GM12865 (cell line): ENCODE measurements at places on chromosomes 3 and 15.

GRCh38 chr15:97235611-97235985, 724.9 kb upstream of the ARRDC4 start:
- no peak for DNase-seq

DNA sequence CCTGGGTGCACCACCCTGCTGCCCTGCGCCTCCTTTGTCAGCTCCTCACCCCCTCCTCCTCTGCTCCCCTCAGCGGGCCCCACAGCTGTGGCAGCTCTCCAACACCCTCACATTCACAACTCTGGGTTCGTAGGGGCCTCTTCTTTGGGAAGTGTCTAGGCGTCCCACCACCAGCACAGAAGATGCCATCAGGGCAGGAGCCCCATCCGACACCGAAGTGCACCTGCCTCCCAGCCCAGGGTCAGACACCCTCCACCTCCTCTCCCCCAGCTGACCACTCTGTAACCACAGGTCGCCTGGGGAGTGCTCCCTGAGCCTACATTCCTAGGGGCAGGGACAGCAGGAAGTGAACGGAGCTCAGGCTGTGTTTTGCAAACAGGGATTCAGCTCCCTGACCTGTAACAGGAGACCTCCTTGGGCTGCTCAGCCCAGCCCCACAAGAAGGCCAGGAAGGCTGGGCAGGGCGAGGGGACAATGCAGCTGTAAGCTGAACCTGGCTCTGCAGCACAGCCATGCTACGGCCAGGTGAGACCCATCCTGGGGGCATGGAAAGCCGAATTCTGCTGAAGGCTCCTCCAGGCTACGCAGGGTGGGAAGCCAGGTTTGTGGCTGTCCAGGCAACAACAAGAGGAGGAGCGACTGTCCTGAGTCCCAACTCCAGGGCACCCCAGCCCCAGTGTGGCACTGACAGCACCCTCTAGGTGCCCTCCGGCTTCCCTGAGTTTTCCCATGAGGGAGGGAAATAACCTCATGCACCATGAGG, 269.0 kb downstream of the GOLGA6L6 start:
- no peak for DNase-seq

- no peak for DNase-seq
Observed at GRCh38 chr15:87961851-87962420, 294.6 kb downstream of the NTRK3 start.

- DNase-seq, result peak; percentile 57
Observed at GRCh38 chr3:23219117-23219516, 16.0 kb downstream of the UBE2E2 start.

GRCh38 chr15:83973816-83974215, 261.8 kb upstream of the GOLGA6L4 start:
- DNase-seq, result peak; percentile 67

- peak; percentile 33 for DNase-seq
Observed at GRCh38 chr15:99435113-99435695, 130.6 kb upstream of the MEF2A start.

DNA sequence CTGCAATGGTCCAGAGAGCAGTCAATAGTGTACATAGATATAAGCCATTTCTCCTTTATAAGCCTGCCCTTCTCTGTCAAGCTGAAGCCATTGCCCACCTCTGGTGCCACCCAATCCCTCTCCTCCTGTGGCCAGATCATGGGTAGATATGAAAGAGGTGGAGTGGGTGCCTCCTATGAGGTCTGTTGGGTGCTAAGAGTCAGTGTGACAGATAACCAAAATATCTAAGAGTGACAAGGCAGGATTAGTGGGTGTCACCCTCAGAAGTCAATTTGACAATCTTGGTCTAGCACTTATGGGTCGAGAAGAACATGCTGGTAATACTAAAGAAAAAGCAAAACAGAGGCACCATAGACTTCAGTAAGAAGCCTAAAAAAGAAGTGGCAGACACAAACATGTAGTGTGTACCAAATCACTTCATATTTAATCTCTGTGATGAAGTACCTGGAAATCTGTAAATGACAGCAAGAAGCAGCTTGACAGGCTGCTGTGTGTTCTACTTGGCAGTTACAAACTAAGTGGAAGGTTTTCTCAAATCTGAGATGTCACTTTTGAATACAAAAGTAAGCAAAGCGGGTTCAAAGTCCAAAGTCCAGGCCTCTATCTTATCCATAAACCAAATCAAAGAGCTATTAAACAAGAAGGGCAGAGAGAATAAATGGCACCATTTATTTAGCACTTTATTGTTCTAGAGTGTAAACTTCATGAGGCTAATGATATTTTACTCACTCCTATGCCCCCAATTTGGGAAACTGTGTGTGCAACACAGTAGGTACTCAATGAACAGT, 118.9 kb upstream of the EOMES start:
- no peak for DNase-seq

GRCh38 chr15:62684123-62684808, 358.3 kb upstream of the TPM1 start:
- no peak for DNase-seq

- no peak for DNase-seq
Observed at GRCh38 chr3:100975714-100976113, 17.5 kb downstream of the ABI3BP start.

DNA sequence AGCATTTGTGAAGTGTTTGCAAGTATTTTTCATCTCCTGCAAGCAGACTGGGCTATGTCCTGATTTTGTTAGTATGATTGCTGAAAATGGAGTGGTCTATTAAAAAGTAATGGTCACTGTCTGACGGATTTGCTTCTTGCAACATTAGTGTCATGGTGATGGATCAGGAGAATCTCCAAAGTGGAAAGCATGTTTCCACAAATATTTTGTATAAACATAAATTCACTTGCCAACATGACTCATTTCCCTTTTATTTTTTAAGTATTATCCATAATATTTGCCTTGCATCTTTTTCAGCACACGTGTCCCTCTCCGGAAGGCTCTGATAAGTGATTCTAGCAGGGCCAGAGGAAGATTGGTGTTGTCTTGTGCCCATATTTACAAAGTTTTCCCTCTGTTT, 27.4 kb upstream of the CACNA2D3 start:
- no peak for DNase-seq

DNA sequence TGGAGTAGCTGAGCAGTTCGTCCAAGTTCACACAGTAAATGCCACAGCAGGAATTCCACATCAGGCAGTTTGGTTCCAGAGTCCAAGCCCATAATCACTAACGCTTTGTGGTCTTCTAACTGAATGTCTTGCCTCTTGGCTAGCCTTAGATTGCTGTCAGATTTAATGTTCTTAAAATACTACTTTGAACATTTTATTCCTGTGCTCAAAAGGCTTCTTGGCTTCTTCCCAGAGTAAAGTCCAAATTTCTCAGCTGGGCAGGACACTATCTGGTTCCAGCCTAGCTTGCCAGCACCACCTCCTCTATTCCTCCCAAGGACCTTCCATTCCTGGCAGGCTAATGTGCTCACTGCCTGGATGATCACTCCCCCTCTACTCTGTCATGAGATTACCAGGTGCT, 256.9 kb downstream of the SQOR start:
- no peak for DNase-seq

DNA sequence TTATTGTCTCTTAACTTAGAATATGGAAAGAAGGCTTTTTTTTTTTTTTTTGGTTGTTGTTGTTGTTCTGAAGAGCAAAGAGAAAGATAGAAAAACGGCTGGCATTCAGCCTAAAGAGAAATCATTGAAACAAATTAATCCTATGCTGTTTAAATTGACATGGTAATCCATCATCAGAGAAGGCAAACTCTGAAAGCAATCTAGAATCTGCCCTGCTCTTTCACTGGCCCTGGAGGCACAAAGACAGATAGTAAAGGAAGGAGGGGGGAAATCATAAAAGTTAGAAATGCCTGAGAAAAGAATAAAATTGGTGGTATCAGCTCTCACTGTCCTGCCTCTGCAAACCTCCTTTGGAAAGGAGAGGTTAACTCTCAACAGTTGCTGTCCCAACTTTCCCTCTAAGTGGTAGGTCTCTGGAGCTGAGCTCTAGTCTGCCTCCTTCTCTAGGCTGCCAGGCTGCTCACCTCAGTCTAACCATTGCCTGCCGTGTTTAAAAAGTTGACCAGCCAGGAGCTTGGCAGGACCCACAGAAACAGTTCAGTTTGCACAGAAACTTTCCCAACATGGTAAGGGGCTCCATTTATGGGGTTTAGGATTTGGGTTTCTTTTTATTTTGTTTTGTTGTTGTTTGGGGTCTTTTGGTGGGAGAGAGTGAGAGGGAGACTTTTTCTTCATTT, 13.4 kb upstream of the NR2F2 start:
- no peak for DNase-seq

GRCh38 chr3:52391096-52391495, 53.8 kb downstream of the SEMA3G start:
- no peak for DNase-seq

GRCh38 chr15:63941698-63942465, 104.4 kb downstream of the DAPK2 start:
- DNase-seq, result no peak

DNA sequence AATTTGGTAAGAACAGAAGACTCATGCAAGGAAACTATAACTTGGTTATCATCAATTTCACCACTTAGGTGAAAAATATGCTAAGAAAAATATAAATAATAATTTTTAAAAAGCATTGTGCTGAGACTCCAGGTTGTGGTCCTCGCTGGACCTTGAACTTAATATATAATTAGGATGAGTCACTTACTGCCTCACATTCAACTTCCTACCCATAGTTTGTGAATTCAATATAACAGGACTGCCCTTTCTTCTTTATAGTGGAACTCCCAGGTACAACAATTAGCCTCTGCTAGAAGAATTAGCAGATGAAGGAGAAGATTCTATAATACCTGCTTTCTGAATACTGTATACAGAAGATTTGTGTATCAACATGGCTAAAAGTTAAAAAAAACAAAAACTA, 149.1 kb upstream of the SPRED1 start:
- DNase-seq, result no peak

DNA sequence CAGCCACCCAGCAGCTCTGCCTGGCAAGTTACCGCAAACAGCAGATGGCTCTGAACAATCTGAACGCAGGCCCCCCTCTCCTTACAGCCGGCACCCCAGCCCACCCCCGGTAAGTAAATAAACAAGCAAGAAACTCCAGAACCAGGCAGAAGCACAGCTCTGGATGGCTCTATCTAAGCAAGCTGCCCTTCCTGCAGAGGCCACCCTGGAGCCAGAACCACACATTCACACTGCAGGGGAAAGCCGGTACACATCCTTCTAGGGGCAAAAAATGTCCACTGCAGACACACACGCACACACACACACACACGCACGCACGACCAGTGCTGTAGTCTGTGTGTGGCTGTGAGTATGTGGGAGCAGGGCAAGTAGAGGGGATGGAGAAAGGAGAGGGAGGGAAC, 63.9 kb downstream of the ADCY5 start:
- DNase-seq, result no peak

- DNase-seq, result no peak
Observed at GRCh38 chr3:126306888-126307482, 50.2 kb downstream of the KLF15 start.

GRCh38 chr3:139261754-139262586, 81.8 kb upstream of the MRPS22 start:
- DNase-seq, result no peak

DNA sequence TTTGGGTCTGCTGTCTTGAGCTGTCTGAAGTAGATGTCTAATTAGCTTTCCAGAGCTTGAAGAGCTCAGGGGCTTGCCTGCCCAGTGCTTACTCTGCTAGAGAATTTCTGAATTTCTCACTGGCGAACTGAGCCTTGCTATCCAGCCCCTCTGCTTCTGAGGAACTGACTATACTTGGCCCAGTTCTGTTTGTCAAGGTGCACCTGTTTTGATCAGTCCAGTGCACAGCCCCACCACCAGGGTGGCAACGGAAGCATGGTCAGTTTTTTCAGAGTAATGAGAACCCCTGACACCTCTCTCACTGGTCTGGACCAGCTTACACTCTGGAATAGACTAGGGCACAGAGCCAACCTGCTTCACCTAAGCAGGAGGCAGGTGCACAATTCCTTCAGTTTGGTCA, 25.2 kb downstream of the ITGB5 start:
- peak; percentile 7 for DNase-seq

DNA sequence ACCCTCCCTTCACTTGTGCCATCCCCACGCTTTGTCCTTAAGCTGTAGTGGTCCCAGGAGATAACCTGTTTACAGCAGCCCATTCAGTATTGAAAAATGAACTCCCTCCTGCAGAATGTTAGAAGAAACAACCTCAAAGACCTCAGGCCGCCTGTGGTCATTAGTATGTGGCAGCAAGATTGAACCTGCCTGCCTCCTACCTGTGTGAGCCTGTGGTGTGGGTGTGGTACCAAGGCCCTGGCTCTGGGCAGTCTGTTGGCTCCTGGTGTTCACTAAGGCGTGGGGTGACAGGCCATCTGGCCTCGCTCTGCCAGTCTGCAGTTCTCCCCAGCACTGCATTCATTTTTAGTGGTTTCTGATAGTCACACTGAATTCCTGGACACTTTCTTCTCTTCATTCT, 21.0 kb downstream of the LSM3 start:
- DNase-seq, result no peak

DNA sequence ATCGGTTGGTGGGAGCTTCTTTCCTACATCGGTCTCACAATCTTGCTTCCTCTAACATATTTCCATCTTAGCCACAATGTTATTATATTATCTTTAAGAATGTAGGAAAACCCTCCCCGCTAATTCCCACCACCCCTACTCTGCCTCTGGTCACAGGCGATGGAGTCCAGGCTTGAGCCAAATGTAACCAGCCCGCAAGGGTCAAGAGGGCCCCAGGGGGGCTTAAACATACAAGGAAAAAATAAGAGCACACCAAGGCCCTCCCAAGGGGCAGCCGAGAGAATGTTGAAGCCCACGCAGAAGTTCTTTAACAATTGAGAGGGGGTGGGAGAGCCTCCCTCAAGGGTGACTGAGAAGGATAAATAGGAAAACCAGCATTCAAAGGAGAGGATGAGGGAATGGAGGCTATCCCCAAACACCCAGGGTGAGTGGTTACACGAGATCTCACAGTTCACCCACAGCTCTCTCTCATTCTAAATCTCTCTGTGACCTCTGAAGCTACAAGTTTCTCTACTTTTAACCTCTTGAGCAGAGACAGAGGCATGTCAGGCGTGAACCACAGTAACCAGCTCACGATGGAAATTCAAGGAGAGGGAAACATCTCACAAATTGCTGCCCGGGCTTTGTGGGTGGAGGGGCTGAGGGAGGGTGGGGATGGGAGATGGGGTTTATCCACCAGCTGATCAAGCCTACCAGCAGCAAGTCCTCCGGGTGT, 31.4 kb upstream of the UACA start:
- no peak for DNase-seq

- no peak for DNase-seq
Observed at GRCh38 chr15:36106640-36107335, 472.6 kb upstream of the CDIN1 start.

DNA sequence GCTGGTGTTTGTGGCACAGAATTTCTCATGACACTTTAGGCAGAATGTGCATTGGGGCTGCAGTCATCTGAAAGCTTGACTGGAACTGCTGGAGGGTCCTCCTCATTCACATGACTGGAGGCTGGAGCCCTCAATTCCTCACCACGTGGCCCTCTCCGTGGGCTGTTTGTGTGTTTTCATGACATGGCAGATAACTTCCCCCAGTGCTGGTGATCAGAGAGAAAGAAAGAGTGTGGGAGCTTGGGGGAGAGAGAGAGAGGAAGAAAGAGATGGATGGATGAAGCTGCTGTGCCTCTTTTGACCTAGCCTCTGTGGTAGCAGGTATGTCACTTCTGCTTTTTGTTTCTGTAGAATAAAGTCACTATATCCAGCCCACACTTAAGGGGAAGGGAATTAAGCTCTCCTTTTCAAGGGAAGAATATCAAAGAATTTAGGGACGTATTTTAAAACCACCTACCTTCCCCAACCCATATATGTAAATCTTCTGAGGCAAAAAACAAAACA, 169.6 kb upstream of the IL12A start:
- no peak for DNase-seq
